ENCODE measurements at places on chromosomes 6 and 20.
A peak's percentile ranks its signal among the peaks of the same experiment; 100 is the strongest.

DNA sequence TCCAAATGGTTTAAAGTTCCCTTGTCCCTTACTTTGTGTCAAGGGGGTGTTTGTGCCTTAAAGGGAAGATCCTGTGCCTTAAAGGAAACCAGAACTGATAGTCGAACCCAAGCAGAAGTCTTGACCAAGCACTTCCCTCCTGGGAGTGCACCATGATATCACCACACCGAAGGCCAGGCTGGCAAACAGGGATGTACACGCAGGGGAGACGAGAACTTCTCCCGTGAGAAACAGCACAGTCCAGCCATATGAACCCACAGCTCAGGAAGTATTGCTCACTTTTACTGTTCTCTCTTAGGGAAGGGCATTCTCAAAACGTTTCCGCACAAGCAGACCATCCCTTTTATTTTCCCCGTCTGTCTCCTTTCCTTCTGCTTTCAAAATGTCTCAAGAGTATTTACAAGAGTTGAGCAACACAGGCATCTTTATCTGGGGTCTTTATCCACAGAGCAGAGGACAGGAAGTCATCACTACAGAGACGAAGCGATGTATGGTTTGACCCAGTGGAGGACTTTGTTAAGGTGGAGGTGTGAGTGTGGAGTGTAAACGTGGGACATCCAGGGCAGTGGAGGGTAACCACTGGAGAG lies 12.8 kb upstream of the SERPINB1 start:
- DNase-seq = no peak

DNA sequence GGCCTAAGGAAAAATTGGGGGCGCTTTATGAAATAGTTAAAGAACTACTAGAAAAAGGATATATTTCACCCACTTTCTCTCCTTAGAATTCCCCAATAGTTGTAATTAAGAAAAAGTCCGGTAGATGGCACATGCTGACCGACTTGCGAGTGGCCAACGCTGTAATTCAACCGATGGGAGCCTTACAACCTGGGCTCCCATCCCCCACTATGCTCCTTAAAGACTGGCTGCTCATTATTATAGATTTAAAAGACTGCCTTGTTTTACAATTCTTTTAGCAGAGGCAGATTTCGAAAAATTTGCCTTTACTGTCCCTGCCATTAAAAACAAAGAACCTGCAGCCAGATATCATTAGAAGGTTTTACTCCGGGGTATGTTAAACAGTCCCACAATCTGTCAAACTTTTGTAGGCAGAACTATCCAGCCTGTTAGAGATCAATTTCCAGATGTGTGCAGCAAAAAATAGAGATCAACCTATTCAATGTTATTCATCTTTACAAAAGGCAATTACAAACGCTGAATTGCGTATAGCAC lies 58.5 kb upstream of the PRSS16 start:
- DNase-seq = peak; percentile 76

GRCh38 chr6:139291813-139292619 lies at the start of gene TXLNB:
TSS of gene TXLNB (minus strand) at chr6:139291998. CDS start at chr6:139288899, 3,099 bp downstream.
- DNase-seq = no peak

GRCh38 chr6:39273406-39273821 lies 40.8 kb downstream of the KCNK17 start:
- no peak for DNase-seq

GRCh38 chr6:20916086-20916485 lies 381.8 kb downstream of the CDKAL1 start:
- DNase-seq = no peak

DNA sequence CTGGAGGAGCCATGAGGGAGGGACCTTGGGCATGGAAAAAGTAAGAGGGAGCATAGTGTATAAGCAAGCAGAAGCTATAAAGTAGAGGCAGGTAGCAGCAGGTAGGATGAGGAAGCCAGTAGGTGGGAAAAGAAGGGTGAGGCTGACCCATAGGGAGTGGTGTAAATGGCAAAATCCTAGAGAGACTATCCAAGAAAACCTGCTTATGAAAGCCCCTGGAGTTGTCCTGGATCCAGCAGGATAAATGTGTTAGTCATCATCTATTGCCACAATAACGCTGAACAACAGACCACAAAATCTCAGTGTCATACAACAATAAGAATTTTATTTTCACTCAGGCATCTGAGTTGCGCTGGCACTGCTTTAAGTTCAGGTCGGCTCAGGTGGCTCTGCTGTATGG lies 30.2 kb downstream of the CHD6 start:
- no peak for DNase-seq

- no peak for DNase-seq
Measured at GRCh38 chr6:89781070-89782034, 38.2 kb downstream of the MDN1 start.

DNA sequence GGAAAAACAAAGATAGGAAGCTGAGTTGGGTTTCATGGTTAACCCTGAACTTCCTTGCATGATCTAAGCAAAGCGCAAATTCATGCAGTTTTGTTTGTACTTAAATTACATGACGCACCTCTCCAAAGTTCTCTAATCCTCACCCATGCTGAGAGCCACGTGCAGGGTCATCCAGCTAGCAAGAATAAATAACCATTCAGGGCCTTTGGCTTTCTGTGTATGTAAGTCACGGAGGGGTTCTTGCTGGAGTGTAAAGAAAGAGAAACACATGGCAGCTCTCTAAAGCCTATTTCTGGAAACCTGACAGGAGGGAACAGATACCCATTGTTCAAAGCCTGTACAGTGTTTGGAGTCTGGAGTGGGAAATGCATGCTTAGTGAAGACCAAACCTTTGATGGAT lies 171.7 kb upstream of the CCN2 start:
- peak; percentile 43 for DNase-seq

- no peak for DNase-seq
Measured at GRCh38 chr20:47740862-47741184, 44.5 kb downstream of the SULF2 start.

- no peak for DNase-seq
Measured at GRCh38 chr20:49187330-49187850, 744 bp downstream of the STAU1 start.

- DNase-seq = no peak
Measured at GRCh38 chr6:127389706-127390105, 46.3 kb upstream of the ECHDC1 start.

DNA sequence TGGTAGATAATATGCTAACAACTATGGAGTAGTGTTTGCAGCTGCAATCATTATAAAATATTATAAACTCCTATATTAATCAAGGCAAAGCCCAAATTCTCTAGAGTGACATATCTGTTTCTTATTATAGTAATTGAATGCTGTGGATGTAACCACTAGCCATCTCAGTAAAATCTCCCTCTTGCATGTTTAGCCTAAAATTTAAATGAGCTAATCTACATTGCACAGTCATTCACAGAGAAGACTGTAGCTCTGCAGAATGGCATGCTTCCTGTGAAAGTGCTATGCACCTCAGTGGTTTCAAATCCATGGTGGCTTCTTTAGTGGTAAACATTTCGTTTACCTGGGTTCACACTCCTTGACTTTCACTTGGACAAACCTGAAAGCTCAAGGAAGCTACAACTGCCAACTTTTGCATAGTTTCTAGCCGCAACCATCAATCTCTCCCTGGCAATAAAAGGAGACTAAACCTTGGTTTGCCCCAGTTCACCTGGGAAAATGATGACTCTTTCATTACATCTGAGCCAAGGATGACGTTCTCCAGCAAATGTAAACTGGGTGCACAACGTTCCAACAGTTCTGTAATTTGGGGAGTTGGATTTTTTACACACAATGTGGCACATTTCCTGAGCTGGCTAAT lies 47.2 kb downstream of the FILIP1 start:
- DNase-seq = no peak

GRCh38 chr6:35299674-35300073 lies 2.1 kb downstream of the DEF6 start:
- no peak for DNase-seq

DNA sequence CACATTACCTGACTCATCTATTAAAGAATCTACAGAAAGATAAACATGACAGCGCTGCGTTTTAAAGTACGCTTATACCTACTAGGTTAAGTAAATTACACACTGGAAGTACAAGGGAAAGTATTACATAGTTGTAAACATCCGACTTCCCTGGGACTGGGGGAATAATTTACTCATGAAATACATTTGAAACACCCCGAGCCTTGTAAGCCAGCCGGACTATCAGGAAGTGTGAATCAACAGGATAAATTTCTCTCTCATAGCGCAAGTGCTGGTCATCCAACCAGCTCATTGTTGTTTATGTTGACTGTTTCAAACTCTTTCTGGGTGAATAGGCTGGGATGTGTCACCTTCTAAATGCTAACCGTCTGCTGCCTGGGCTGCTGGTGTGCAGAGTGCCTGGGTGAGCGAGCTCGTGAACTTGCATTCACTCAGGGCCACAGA lies 4.9 kb downstream of the BMP6 start:
- DNase-seq = peak; percentile 53

DNA sequence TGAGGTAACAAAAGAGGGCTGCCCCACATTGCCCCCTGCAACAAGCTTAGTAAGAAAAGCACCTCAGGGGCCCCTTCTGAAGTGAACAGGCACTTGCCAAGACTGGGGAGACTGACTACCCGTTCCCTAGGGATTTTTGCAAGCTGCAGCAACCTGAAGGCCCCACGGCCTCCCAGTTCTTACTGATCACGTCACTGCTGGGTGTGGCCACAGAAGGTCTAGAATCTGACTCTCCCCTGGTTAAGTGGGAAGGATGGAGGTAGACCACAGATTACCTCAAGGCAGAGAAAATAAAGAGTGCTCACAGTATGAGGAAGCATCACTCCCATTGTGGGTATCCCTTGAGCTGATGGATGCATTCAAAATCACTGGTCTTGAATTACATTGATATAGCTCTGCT lies 201.5 kb upstream of the KCNQ5 start:
- no peak for DNase-seq

GRCh38 chr6:144197919-144198318 lies 47.6 kb downstream of the STX11 start:
- no peak for DNase-seq

DNA sequence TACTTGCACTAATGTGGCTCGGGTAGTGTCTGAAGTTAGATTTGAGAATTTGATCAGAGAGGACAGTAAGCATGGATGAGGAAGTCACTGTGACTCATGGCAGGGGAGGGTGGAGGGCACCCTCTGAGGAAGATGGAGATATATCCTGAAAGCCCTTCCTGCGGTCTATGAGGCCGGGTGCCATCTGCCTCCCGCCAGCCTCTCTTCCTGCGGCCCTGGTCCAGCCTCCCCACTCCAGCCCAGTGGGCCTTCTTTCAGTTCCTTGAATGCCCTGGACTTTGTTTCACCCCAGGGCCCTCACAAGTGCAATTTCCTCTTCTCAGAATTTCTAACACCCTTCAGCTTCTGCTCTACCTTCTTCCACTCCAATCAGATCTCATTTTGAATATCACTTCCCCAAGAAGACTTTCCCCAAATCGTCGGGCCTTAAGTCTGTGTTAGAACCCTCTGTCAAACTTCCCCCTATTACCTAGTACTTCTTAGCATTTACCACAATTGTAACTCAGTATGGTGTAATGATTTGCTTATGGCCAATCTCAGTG lies 20.2 kb upstream of the TNFAIP3 start:
- DNase-seq = no peak
